Type B pancreatic cell (in vitro differentiated cells): ENCODE measurements at places on chromosomes 4 and X. TPM values are rescaled to one million over a fixed set of nuclear protein-coding genes. Genes with fewer than 3 reads are reported as not detected.

MAML3 gene
- total RNA-seq: 21.8 and 26.9 TPM in 2 replicates

- DNase-seq: no peak
These were observed 200.8 kb downstream of the MGST2 start for GRCh38 chr4:139866276-139866962.

DNA sequence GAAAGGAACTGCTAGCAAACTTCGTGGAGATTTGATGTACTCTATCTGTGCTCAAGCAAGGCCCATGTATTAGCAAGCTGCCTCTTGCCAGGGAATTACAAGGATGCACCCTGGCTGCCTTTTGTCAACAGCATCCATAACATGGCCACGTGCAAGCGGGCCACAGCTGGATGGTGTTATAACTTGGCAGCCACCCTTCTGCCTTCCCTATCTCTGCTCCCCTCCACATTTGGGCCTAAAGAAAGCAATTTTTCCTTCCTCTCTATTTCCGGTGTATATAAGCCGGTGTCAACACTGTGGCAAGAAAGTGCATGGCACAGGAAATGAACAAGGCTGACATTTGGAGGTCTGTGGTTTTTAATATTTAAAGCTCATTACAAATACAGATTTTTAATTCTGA is 94.8 kb downstream of the CLNK start:
- DNase-seq: no peak

LARP7 gene
- 43.5 and 43.8 TPM in 2 replicates for total RNA-seq

DNA sequence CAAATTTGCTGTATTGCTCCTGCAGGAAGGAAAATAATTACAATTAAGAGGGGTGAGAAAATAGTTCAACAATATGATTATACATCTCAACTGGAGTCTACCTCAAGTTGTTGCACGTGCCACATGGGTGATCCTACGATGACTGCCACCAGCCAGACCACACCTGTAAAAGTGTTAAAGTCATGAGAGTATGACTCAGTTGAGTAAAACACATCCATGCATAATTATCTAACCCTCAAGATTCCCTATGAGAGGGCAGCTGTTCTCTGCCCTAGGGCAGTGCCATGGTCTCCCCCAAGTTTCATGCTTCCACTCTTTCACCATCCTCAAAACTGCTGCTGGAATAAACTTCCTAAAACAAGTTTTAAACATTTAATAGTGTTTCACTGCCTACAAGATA is 44.1 kb downstream of the QRFPR start:
- DNase-seq: no peak

DNA sequence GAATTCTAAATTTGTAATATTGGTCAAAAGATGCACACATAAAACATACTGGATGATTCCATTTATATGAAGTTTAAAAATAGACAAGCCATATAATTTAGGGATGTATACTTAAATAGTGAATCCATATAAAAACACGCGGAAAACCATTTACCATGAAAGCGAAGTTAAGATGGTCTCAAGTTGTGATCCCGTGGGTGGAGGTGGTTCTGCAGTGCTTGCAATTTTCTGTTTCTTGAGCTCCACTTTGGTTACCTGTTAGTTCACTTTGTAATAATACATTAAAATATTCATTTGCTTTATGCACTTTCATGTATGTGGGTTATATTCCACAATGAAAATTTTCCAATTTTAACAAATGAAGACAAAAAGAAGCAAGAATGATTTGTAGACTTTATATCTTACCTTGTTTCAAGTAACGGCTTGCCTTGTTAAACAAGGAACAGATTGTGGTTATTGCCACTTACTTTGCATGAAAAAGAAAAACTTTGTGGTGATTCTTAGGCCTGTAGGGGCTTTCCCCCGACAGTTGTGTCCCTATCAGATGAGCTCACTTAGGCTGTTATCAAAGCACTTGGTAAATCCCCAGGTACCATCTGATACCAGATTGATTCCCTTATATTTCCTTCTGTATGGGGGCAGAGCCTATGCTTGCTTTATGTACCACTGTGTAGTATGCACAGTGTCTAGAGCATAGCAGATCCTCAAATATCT is 12.2 kb downstream of the UCP1 start:
- no peak for DNase-seq

DNA sequence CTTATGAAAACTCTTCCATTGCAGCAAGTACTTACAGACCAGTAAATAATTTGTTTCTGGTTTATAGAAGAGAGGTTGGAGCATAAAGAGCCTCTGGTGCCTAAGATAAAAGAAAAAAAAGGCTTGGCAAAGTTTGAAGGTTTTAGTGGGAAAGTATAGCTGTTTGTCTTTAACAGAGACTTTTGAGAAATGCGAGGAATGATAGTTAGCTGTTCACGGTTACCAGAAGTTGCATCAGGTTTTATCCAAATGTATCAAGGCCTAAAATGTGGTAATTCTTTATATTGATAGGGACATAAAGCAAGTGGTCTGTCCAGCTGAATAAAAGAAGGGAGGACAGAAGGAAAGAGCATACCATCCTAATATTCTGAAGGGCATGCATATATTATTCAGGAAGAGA is 29.3 kb downstream of the RAP1GDS1 start:
- DNase-seq: no peak

GRCh38 chr4:169821402-169821801 is 63.7 kb upstream of the HPF1 start:
- no peak for DNase-seq

RBMX2 gene
- 29.1 and 32.4 TPM in 2 replicates for total RNA-seq

- no peak for DNase-seq
These were observed 967.9 kb upstream of the INTU start for GRCh38 chr4:126664839-126665238.

GRCh38 chr4:32189130-32189529 is 1469.0 kb downstream of the PCDH7 start:
- no peak for DNase-seq

DNA sequence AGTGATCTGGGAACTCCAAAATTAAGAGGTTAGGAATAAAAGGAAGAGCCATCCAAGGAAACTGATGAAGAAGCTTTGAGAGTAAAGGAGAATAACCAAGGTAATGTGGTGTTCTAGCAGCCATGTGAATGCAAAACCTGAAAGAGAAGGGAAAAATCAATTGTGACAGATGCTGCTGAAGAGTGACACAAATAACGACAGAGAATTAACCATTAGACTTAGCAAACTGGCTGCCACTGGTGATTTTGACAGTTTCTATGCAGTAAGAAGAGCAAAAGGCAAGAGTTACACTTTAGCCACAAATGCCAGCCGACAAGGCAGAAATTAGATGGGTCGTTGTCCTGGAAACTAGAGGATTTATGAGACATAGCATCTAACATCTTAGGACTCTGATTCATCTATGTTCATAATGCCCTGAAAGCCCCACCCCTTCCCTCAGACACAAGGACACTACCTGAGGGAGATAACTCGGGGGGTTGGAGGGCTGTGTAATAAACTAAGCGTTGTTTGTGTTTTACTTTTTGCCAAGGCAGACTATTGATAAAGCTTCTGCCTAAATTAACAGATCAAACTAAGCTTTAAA is 13.0 kb upstream of the TMEM144 start:
- DNase-seq: no peak

GRCh38 chrX:50579955-50580354 is 109.3 kb upstream of the DGKK start:
- no peak for DNase-seq

- DNase-seq: no peak
These were observed 826 bp upstream of the SCML1 start for GRCh38 chrX:17736478-17736855.

HSFX2 gene
- not detected in 2 replicates for total RNA-seq

DNA sequence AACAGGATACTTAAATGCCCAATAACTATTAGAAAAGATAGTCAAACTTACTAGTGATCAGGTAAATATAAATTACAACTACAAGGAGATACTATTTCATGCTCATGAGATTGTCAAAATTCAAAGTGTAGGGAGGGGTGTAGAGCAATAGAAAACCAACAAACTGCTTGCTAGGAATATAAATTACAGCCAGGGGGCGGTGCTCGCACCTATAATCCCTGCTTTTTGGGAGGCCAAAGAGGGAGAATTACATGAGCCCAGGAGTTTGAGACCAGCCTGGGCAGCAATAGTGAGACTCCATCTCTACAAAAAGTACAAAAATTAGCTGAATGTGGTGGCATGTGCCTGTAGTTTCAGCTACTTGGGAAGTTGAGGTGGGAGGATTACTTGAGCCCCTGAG is 556.5 kb upstream of the NR3C2 start:
- no peak for DNase-seq

HS6ST2 gene
- total RNA-seq: 35.8 and 46.4 TPM in 2 replicates

DNA sequence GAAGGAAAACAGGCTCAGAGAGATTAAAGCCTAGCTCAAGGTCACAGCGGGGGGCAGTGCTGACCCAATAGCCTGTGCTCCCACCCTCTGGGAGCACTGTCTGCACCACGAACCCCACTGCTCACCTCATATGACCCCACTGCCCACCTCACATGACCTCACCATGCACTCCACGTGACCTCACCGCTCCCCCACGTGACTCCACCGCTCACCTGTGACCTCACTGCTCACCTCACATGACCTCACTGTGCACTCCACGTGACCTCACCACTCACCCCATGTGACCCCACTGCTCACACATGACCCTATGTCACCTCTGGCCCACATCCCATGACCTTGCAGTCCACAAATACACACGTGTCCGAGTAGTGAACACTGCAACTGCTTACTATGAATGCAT is 55.4 kb downstream of the ACOX3 start:
- DNase-seq: no peak

NPFFR2 gene
- total RNA-seq: 0.70 and 2.1 TPM in 2 replicates

GRCh38 chrX:37644381-37645305 is 40.9 kb upstream of the XK start:
- no peak for DNase-seq

- no peak for DNase-seq
These were observed 223.7 kb downstream of the COL25A1 start for GRCh38 chr4:109078724-109079123.

- DNase-seq: no peak
These were observed 148.6 kb downstream of the GC start for GRCh38 chr4:71635139-71635748.

- no peak for DNase-seq
These were observed 42.6 kb upstream of the IL13RA2 start for GRCh38 chrX:115060013-115060412.

OTUD6A gene
- total RNA-seq: not detected in 2 replicates

DNA sequence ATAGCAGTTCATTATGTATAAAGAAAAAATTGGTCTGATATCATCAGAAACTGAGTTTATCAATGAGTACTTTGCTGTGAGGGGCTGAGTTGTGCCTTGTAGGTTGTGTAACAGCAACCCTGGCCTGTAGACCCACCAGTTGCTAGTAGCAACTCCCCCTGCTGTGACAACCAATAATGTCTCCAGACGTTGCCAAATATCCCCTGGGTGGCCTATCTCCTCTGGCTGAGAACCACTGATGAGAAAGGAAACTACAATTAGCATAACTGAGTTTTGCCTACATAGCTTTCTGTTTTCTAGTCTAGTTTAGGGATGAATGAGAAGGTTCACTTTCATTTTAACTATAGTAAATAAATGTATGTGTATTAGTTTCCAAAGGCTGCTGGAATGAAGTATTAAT is 234.1 kb downstream of the CPE start:
- DNase-seq: no peak

- DNase-seq: no peak
These were observed 9.8 kb upstream of the NOCT start for GRCh38 chr4:139005774-139006173.

ADAM29 gene
- total RNA-seq: 0.29 TPM in 1 of 2 replicates, not detected in the other

GRCh38 chr4:122876456-122876855 is 45.9 kb downstream of the NUDT6 start:
- no peak for DNase-seq

DNA sequence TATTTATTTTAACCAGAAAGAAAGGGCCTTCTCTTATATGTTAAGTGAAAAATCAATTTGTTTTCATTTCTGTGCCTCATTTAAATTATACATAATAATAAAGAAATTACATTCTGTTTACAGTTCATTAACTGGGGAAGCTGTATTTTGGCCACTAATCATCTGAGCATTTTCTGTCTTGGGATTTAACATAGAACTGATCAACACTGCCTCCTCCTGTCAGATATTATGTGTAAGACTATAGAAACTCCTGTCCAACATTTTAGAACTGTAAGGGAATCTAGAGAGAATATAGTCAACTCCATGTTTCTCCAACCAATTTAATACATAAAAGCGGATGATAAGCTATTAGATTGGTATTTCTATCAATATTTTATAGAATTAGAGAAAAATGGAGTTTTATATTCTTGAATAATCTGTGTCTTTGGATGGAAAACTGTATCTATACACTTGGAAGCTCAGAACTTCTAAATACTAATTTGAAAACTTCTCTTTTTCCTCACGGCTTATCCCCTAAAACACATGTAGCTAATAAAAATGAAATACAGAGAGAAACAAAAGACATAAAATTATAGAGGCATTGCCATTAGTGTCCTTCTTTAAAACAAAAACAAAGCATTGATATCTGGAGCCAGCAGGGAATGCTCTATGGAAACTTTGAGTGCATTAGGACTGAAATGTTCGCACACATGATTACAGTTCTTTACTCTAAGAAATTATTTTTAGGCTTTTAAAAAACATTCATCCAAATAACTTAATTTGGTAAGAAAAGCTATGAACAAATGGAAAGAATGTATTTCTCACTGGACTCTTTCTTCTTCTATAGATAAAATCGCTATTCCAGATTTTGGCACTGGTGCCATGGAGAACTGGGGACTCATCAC is 33.1 kb downstream of the ENPEP start:
- DNase-seq: no peak

- DNase-seq: no peak
These were observed 1.1 kb upstream of the PDLIM3 start for GRCh38 chr4:185536411-185536709.

- no peak for DNase-seq
These were observed 176.7 kb downstream of the SH3BGRL start for GRCh38 chrX:81378560-81378959.

GRCh38 chrX:53768865-53769264 is 82.3 kb upstream of the HUWE1 start:
- no peak for DNase-seq

TLR1 gene
- 0.36 and 0.55 TPM in 2 replicates for total RNA-seq

- no peak for DNase-seq
These were observed 147.2 kb downstream of the GLRA3 start for GRCh38 chr4:174681723-174682300.

SATL1 gene
- 0.07 and 0.31 TPM in 2 replicates for total RNA-seq

DNA sequence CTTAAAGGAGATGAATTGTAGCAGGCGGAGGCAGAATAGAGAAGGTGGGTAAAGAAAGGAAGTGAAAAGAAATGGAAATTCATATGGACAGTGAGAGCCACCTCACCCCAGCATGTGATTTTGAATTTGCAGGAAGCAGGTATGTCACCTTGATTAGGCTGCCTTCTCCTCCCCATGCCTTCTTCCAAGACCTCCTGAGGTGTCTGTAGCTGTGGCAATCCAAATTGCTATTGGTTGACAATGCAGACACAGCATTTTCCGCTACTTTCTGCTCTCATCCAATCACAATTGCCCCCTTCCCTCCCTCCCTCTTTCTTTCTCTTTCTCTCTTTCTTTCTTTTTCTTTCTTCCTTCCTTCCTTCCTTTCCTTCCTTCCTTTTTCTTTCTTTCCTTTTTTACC is 38.5 kb downstream of the RAB33B start:
- no peak for DNase-seq

DNA sequence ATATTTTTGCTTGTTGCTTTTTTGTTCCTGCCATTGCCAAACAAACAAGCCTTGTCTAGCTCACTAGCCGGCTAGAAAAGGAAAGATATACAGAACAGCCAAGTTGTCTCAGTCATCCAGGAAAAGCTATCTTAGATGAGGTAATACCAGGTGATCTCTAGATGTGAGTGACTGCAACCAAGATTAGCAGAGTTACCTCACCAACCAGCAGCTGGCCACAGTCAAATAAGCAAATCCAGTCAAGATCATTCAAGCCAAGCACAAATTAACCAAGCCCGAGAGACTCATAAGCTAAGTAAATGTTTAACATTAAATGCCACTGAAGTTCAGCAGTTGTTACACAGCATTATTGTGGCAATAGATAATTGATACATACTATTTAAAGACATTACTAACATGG is 108.6 kb downstream of the CENPC start:
- DNase-seq: no peak
